ENCODE measurements at places on chromosomes 2 and 18.

DNA sequence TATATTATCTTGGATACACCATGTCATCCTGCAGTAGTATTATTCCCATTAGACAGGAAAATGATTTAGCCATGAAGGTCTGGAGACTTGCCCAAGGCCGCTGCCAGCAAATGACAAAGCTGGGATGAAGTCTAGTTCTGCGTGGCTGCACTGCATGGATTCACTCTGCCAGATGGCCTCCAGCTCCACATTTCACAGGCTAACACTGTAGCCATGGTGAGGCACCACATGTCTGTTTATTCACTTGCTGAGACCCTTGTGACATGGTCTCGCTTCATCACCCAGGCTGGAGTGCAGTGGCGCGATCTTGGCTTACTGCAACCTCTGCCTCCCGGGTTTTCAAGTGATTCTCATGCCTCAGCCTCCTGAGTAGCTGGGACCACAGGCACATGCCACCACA lies 31.5 kb upstream of the SCG2 start:
- DNase-seq, result no peak

- DNase-seq, result no peak
Observed at GRCh38 chr18:23890589-23890988, 124.0 kb upstream of the TTC39C start.

- no peak for DNase-seq
Observed at GRCh38 chr2:231800493-231801091, 14.3 kb downstream of the COPS7B start.

- DNase-seq, result peak; percentile 98
Observed at GRCh38 chr2:12733846-12734245, 17.1 kb downstream of the TRIB2 start.

GRCh38 chr2:232441147-232441651 lies 14.8 kb upstream of the ALPI start:
- DNase-seq, result no peak

GRCh38 chr2:74502720-74503505 lies 3.5 kb upstream of the LBX2 start:
- no peak for DNase-seq

DNA sequence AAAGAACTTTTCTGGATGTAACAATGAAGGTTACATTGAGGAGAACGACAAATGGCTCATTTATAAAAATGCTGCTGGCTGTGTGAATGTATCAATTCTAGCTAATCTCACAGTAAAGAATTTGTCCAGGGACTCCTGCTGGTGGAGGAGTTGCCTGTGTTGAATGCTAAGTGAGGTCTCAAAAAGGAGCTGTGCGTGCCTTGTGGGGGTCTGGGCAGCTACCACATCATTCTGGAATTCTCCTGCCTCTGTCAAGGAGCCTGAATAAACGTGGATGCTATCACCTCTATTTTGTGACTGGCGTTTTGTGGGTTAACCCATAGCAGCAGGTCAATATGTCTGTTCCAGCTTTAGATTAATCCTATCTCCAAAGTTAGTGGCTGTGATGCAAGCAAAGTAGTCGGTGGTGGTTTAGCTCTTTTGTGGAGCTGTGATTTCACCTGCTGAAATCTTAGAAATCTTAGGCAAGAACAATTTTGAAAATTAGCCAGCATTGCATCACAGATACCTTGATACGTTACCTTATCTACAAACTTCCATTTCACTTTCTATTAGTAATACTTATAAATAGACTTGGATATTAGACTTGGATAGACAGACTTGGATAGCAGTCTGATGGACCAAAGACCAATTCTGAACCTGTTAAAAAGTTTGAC lies 96.8 kb downstream of the MTCL1 start:
- DNase-seq, result no peak

DNA sequence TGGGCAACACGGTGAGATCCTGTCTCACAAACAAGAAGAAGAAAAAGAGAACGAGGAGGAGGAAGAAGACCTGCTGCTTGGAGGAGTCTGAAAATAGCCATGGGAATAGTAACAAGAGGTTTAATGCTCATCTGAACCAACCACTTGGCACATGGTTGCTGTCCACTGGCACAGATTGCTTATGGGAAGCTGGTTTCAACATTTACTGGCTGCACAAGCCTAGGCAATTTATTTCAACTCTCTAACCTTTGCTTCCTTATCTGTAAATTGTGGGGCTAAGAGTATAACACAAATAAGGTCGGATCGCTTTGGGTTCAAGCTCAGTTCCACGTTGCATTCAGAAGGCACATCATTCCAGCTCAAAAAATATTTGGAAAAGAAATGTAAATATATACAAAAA lies 14.2 kb upstream of the RHOB start:
- DNase-seq, result no peak

GRCh38 chr2:55999790-56000189 lies 76.2 kb upstream of the EFEMP1 start:
- DNase-seq, result no peak

- no peak for DNase-seq
Observed at GRCh38 chr2:175156534-175156933, 11.5 kb downstream of the ATF2 start.

- no peak for DNase-seq
Observed at GRCh38 chr2:196413821-196414274, 225.7 kb upstream of the CCDC150 start.

DNA sequence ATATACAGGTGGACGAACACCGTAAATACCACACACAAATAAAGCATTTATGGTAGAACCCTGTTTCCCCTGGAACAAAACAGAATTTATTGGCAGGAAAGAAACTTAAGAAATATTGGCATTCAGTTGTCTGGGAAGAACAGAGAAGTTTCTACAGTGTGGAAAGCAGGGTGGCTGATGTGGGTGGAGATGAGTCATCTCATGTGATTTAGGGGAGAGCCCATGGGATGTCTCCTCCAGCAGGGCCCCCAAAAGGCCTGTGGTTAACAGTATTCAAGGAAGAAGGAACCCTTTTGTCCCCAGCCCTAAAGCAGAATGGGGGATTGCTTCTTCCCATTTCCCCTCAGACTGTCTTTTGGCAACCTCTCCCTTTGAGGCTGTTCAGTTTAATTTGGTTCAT lies 24.2 kb downstream of the SIX3 start:
- DNase-seq, result no peak

All from cerebellar nuclear complex (tissue), 1 donor.